Stimulated activated CD4-positive, alpha-beta T cell treated with anti-CD3 and anti-CD28 coated beads, TNF-alpha, amount 100 ng/mL, for 24 hours (primary cell): ENCODE measurements at places on chromosomes 1 and 21.

GRCh38 chr1:231385416-231385748, 36.7 kb downstream of the EGLN1 start:
- DNase-seq, result no peak

DNA sequence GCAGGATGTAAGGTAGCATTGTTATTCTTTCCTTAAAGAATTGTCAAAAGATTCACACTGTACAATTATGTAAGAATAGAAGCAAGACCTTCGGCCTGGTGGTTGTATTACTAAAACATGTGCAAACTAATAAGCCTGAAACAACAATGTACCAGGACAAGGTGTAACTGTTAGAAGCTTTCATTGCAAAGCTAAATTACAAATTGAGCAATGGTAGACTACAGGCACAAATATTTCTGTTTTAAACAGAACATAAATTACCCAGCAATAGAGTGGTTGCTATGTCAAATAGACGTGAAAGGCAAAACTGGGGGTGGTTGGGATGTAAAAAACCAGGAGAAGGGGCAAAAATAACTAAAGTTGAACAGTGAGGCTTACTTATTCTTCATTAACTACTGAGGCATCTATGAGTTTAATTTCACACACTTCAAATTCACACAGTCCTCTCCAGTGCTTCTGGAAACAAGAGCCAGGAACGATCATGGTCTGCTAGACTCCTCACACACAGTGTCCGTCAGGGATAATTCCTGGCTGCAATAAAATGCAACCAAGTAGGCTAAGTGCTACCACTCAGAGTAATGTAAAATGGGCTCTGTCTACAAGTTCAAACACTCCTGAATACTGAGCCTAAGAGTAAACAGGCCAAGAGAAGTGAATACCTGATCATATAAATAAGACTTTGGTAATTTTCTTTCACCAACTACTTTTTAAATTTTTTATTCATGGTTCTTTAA, 39.3 kb upstream of the C1orf198 start:
- no peak for DNase-seq

GRCh38 chr1:92924501-92924900, 36.8 kb downstream of the DIPK1A start:
- no peak for DNase-seq

DNA sequence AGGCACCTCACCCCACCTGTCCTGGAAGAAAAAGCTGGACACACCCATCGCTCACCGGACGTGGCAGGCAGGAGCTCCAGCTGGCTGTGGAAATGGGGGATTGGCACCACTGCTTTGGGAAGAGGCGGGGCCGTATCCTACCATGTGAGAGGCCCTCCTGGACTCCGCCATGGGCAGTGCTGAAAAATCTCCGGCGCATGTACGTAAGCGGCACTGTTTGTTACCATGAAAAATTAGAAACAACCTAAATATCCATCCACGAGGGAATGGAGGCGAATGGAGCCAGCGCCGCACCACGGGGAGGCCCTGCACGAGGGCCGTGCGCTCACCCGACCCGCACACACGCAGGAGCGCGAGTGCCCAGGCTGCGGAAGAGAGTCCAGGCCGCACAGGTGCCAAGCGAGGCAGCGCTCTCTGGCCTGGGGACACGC, 3.1 kb downstream of the KRTAP10-8 start:
- DNase-seq, result no peak

DNA sequence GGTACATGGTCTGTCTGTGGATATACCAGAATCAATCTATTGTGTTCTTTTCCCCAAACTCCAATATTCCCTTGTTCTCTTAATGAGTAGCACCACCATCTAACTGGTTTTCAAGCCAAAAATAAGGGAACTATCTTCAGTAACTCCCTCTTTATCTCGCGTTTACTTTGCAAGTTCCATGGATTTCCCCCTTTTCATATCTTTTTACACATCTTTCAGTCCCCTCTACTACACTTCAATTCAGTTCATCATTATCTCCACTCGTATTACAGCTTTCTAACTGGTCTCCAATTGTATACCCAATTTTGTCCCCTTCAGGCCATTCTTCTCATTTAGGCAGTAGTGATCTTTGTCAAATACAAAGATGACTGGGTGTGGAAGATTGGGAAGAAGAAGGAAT, 4.1 kb upstream of the TMCO1 start:
- no peak for DNase-seq

- no peak for DNase-seq
Measured at GRCh38 chr21:36904093-36904666, 62.3 kb downstream of the HLCS start.

GRCh38 chr1:183585038-183585437, 5.2 kb downstream of the NCF2 start:
- no peak for DNase-seq

GRCh38 chr1:82969340-82969739, 1029.6 kb downstream of the TTLL7 start:
- no peak for DNase-seq

DNA sequence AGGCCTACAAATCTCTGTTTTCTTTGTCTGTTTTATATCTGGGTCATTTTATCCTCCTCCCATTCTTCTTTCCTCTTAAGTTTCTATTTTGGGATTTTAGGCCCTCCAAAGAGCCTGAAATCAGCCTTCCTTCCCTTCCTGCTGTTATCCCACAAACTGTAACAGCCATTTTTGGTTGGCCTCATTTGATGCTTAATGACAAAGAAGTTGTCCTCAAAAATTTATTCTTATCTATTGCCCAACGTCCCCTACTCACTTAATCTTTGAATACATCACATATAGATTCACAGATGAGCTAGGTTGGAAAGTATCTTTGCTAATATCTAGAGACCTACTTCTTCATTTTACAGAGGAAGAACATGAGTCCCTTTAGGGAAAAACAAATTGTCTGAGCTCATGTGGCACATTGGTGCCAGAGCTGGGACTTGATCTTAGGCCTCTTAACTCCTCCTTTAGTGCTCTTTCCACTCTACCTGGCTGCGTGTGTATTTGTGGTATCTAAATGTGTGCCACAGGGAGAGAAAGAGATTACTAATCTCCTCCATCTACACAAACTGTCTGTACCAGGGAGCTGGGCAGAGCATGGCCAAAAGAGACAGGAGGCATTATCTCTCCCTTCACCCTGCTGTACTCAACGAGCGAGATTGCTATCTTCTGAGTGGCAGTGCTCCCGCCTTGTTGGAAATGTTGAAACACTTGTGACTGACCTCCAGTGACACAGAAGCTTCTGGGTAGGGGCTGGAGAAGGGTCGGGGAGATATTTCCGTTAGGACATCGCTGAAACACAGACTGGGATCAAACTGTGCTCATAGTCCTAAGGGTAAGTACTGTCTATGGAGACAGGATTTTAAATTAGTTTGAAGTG, 30.1 kb downstream of the RHEX start:
- no peak for DNase-seq

- no peak for DNase-seq
Measured at GRCh38 chr1:51009381-51009780, 39.3 kb downstream of the CDKN2C start.

DNA sequence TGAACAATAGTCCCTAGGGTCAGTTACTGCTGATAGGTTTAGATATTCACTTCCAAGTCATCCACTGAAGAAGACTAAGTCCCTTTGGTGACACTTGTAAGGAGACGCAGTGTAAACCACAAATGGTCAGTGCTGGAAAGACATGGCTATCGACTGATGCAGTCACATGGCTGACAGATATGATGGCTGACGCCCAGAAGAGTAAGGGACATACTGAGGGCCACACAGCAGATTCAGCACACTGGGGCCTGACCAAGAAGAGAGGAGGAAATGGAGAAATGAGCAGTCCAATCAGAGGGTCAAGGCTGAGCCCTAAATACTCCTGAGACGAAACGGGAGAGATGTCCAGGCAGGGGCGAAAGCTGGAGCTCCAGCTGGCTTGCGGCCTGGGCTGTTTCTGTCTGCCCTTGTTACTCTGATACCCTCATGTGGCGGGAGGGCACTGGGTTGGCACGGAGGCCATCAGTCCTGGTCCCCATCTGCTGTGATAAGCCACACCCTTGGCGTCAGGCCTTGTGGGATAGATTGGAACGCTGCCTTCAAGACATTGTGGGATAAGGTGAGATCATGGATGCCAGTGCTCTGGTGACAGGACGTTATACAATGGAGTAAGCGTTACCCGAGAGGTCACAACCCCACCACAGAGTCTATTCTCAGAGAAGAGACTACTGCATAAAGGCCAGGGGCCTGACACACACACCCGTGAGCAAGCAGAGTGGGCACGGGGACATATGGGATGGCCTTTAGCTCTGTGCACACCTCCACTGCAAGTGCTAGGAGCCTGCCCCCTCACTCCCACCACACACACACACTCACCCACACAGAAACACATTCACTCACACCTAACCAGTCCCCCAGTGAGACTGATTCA, 158.4 kb downstream of the TRABD2B start:
- DNase-seq, result no peak

DNA sequence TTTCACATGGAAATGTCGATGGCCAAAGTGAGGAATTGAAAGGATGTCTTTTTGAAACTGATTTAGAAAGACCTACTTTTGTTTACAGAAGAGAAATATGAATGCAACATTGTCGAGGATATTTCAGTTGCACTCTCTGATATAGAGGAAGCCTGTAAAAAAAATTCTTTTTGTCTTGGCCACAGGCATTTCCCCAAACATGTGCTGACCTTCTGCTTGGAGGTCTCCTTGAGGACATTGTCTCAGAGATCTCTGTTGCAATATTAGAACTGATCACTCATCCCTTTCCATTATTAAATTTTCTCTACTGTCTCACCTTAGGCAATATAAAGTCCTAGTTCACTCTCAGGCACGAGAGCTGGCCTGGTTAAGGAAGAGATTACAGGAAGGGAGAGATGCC, 16.0 kb downstream of the S100A11 start:
- DNase-seq, result no peak

GRCh38 chr1:66323958-66324625, 209.9 kb upstream of the SGIP1 start:
- no peak for DNase-seq

GRCh38 chr1:100188617-100189016, 10.6 kb upstream of the LRRC39 start:
- no peak for DNase-seq

DNA sequence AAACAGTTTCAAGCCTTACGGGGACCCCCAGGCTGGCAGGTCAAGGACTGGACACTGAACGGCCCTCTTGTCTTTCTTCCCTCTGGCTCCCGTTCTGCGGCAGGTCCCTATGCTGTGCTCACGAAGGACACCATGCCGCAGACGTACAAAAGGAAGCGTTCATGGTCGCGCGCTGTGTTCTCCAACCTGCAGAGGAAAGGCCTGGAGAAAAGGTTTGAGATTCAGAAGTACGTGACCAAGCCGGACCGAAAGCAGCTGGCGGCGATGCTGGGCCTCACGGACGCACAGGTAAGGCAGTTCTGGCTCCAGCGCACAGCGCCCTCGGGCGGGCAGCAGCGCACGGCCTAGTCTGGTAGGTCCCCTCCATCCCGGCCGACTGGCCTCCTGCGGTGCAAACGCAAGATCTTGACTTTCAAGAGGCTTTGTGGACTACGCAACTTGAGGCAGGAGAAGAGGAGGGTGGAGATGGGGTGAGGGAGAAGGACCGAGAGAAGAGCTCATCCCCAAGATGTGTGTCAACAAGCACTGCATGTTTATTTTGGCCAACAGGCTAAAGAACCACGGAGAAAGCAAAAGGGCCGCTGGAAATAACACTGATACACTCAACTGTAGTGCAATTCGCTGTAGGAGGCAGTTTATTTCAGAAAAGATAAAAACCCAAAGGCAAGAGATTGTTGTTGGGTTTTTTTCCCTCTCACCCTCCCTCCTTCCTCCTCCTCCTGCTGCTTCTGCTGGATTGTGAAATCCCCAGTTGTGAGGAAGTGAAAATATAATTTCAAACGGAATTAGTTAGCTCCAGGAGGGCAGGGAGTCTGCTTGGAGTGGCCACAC, 3.0 kb downstream of the HLX start:
- no peak for DNase-seq

DNA sequence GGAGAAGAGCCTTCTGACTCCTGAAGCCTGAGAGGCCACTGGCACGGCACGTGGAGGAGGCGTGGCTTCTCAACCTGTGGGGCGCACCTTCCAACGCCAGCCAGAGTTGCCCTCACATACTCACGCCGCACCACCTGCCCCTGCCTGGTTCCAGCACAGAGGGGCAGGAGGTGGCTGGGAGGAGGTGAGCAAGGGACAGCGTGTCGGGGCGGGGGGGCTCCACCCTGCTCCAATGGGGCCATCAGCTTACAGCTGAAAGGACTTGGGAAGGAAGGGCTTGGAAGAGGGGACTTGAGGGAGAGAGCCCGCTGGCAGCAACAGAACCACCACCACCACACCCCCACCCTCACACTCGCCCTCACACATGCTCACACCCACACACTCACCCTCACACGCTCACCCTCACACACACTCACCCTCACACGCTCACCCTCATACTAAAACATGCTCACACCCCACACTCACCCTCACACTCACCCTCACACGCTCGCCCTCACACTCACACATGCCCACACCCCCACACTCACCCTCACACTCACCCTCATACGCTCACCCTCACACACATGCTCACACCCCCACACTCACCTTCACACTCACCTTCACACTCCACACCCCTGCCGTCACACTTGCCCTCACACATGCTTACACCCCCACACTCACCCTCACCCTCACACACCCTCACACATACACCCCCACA, 41.6 kb upstream of the EDN2 start:
- no peak for DNase-seq

- no peak for DNase-seq
Measured at GRCh38 chr1:115977499-115978258, 1.4 kb downstream of the SLC22A15 start.

DNA sequence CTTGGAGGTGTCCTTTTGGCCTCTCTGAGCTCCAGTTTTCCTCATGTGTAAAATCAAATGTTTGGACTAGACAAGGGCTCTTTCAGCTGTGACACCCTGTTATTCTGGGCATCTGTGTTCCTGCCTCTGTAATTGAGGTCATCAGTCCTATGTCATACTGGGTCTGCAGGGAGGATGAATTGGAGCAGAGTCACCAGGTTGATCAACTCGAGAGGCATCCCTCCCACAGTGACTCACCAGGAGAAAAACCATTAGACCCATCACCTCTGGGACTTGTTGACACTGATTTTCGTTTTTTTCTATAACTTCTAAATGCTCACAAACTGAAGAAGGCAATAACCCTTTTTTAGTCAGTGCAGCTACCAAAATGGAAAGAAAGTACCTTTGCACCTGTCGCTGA, 82.2 kb downstream of the ST6GALNAC5 start:
- DNase-seq, result no peak

DNA sequence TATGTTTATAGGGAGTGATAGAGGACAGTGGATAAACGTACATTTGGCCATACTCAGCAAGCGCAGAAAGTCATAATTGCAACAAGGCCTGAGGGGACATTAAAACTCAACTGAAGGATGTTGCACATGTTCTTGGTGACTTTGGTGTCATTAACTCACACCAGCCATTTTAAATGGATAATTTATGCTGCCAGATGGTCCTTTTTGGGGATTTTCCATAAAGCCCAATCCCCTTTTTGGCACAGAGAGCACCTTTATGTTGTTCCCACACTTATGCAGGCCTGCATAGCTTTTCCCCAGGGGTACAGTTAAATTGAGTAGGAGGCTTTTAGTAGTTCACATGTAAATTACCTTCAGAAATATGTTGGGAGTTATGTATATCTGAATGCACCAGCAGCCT, 279.6 kb downstream of the NFIA start:
- no peak for DNase-seq

- DNase-seq, result no peak
Measured at GRCh38 chr1:229059671-229060539, 211.0 kb upstream of the RAB4A start.
